ENCODE measurements at places on chromosomes 11 and 22. TPM values are rescaled to one million over a fixed set of nuclear protein-coding genes. Genes with fewer than 3 reads are reported as not detected.

The GRAP2 gene
- total RNA-seq = not detected

The WNT11 gene
- total RNA-seq = not detected

The FAM83F gene
- total RNA-seq = 18.1 TPM

The DMC1 gene
- total RNA-seq = 2.2 TPM

The P2RY2 gene
- total RNA-seq = 19.8 TPM

The NPAT gene
- 9.6 TPM for total RNA-seq

The CALCA gene
- total RNA-seq = not detected

The PNPLA2 gene
- 11.9 TPM for total RNA-seq

The SEC14L6 gene
- total RNA-seq = 6.7 TPM

The APOA4 gene
- not detected for total RNA-seq

The CD3D gene
- total RNA-seq = not detected

The CTTN gene
- 361 TPM for total RNA-seq

The DRICH1 gene
- not detected for total RNA-seq

The RHOD gene
- total RNA-seq = 149 TPM
